ENCODE measurements at places on chromosomes 3 and 15.

- no peak for DNase-seq
Observed at GRCh38 chr3:169186596-169186995, 476.9 kb downstream of the MECOM start.

GRCh38 chr3:118412503-118412902 lies 622.1 kb downstream of the IGSF11 start:
- DNase-seq: no peak

- no peak for DNase-seq
Observed at GRCh38 chr3:12139111-12139511, 19.6 kb downstream of the TIMP4 start.

DNA sequence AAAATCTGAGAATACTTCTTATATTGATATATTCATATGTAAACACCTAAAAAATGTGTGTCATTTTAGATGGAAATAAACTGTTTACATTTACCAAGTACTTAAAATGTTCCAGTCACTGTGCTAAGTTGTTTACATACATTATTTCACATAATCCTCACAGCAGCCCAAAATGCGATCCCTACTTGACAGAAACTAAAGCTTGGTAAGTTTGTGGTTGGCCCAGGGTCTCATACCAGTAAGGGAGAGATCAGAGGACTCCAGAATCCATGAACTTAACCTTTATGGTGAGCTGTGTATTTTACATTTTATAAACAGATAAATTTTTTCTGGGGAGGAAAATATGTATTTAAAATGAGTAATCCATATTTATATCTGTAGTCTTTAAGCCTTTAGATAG lies 51.2 kb downstream of the SLC25A26 start:
- DNase-seq: no peak

- DNase-seq: no peak
Observed at GRCh38 chr3:49805367-49805782, 2.3 kb downstream of the INKA1 start.

DNA sequence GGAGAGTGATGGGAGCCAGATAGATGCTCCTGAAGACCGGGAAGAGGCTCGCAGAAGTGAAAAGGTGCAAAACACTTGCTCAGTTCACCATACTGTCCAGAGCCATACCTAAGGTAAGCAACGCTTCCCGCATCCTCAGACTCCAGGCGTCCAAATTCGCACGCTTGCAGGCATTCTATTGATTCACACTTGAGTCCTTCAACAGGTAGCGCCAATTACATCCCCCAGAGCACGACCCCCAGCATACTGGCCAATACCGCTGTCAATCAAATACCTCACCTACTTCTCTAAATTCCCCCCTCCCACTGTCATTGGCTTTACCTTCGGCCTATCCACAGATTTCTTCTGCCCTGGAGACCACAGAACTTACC lies 361 bp upstream of the STXBP5L start:
- DNase-seq: no peak

DNA sequence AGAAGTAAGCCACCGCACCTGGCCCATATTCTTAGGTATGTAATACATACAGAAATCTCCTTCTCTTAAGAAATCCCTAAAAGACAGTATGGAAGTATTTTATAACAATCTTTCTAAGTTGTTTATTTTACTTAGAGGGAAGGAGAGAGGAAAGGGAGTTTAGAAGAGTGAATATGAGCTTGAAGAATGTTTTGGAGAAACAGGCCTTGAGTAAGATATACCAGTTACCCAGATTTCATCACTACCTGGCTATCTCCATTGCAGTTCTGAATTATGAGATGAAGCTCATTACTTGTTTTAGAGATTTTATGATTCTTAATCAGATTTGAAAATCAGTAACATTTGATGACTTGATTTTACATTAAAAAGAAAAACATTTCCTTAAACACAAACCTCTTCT lies 71.9 kb downstream of the DCUN1D1 start:
- DNase-seq: no peak

DNA sequence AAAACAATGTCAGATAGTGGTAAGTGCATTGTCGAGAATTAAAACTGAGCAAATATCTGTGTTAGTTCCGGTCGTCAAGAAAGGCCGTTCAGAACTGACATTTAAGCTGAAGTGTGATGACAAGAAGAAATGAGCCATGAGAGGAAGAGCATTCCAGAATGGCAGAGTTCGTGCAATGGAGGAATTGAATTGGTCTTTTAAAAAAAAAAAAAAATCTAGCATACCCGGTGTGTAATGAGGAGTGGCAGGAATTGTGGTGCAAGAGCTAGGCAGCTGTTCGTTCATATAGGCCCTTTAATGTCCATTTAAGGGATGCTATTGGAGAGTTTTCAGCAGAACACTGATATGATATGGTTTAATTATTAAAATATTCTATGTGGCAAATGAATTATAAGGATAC lies 2.6 kb upstream of the GBE1 start:
- no peak for DNase-seq

DNA sequence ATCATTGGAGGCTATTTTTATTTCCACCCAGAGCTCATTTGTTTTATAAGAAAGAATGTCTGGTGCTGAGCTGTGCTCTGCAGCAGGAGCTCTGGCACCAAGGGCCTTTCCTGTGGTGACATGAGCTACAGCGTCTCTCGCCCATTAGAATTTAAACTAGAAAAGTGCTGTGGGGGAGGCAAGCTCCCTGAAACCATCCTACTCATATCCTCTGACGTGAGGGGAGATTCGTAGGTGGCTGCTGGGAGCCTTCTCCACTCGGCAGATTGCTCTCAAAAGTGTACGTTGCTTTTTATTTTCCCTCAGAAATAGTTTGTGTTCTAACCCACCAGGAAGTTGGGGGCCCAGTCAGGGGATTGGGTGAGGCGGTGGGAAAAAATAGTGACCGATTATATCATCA lies 76.3 kb upstream of the ARHGEF3 start:
- DNase-seq: no peak

DNA sequence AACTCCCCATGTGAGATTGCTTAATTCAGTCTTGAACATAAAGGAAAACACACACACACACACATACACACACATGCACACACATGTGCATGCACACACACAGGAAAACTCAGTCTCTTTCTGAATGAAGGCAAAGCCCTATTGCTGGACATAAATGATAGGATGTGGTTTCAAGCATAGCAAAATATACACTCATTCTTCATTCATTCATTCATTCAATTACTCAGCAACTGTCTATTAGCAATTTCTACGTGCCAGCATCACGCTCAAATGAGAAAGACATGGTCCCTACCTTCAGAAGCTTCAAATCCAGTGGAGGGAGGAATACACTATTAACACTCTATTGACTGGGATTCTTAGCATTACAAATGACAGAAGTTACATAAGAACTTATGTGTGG lies 41.8 kb upstream of the UBE2E2 start:
- no peak for DNase-seq

DNA sequence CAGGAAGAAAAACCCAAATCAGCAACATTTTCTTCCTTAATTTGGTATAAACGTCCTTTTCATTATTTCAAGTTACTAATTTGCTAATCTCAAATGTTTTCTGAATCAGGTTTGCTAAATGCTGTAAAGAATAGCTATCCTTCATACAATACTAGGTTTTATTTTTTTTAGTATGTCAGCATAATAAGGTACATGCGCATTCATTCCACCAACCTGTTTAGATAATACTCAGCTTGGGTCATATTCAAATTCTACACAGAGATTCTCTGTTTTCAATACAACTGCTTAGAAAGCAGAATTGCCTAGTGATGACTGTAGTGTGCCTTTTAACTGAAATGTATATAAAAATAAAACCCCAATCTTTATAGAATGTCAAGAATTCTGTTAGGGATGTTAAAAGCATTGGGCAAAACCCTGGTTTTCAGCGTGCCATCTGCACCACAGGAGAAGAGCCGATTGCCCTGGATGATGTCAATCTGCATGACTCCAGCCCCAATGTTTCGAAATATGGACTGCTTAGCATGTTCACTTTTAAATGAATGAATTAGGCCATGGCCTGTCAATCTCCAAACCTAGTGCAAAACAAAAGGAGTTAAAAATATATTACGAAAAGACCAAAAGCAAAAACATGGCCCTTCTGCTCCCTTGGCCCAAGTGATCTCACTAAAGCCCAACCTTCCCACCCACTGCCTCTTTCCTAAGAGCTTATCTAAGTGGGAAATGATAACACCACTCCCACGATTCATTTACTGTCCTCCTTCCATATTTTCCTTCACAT lies 107.4 kb downstream of the GLDN start:
- no peak for DNase-seq

GRCh38 chr3:12751571-12751970 lies 7.5 kb downstream of the TMEM40 start:
- DNase-seq: no peak

GRCh38 chr3:197014942-197015575 lies 14.6 kb downstream of the MELTF start:
- no peak for DNase-seq

DNA sequence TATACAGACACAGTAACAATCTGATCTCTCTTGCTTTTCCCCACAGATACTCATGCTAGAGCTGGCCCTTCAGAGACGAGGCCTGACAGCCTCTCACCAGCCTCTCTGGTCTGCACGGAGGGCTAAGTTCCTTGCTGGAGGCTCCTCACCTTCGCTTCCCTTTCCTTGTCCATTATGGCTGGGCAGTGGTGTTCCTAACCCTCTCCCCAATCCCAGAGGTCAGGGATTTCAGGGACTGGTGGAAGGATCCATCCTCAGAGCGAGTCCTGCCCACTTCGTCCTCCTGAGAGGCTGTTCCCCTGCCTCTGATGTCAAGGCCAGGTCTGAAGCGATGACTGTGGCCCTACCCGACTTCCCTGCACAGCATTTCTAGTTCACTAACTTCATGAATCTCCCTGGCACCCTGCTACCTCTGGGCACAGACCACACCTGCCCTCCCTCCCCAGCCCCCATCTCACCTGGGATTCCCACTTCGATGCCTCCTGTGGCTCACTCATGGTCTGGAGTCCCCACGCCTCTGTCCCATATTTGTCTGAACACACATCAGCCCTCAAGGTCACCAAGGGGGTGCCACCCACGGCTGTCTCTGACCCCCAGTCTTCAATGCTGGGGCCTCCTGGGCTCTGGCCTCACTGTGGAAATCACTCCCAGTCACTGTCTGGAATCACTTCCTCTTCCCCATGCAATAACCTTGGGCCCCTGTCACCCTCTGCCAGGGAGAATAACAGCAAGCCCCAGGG lies 124.9 kb upstream of the PRR20G start:
- no peak for DNase-seq

DNA sequence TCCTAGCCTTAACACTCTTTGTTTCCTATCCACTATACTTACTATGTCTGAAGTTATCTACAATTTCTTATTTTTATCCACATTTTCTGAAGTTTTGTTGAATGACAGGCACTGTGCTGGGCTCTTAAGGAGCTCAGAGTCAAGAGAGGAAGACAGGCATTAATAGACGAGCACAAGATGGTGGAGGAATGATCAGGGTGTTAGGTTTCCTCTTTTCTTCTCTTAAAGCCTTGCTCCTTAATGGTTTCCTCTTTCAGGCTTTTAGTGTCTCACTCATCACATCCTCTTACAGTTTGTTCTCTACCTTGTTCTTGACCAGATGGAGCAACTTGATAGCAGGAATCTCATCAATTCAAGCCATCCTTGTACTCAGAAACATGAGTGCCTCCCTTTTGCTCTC lies 52.9 kb upstream of the BCL6 start:
- no peak for DNase-seq

DNA sequence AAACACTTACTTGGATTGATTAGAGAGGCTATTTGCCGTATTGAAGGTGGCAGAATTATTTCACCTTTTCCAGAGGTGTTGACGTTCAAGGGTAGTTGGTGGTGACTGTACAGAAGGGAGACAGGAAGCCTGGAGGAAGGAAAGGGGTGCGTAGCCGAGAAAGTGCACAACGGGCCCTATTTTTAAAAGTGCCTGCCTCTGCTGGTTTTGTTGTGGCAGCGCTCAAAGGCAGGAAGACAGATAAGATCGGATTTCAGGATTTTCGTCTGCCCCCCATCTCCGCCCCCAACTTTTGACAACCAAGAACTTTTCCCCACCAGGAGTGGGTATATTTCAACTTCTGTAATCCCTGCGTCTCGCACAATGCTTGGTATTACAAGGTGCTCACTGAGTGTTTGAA lies 38.5 kb downstream of the SMAD3 start:
- no peak for DNase-seq

GRCh38 chr15:64311566-64311965 lies 44.4 kb downstream of the CSNK1G1 start:
- no peak for DNase-seq

DNA sequence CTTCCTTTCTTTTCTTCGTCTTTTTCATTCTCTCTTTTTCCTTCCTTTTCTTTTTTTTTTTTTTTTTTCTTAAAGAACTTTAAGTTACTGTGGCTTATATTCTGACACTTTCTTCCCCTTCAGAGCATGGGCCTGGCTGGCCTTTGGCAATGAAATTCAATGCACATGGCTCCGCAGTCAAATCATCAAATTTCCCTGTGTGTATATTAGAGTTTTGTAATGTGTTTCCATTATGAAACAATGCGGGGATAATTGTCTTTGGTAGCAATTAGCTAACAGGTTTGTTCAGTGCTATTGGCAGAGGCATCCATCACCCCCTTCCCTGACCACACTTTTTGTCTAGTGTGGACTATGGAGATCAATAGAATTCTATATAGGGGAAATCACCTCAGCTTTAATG lies 80.5 kb downstream of the CDIN1 start:
- DNase-seq: no peak

- DNase-seq: no peak
Observed at GRCh38 chr3:171749124-171749523, 61.2 kb downstream of the PLD1 start.

GRCh38 chr15:100111125-100112060 lies 230.4 kb downstream of the ADAMTS17 start:
- no peak for DNase-seq

GRCh38 chr15:62782071-62782841 lies 260.3 kb upstream of the TPM1 start:
- no peak for DNase-seq

DNA sequence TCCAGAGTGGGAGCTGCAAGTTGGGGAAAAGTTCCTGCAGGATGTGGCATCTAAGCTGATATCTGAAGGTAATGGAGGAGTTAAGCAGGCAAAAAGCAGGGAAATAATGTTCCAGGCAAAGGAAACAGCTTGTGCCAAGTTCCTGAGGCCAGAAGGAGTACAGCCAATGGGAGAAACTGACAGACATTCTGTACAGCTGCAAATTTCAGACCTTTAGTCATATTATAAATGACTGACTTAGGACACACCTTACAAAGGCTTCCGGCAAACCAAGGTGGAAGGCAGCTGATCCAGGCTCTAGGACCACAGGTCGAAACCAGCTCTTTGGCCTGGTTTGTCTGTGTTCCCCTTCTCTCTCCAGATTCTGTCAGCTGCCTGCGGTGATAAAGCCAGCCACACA lies 9.3 kb downstream of the WWTR1 start:
- no peak for DNase-seq

DNA sequence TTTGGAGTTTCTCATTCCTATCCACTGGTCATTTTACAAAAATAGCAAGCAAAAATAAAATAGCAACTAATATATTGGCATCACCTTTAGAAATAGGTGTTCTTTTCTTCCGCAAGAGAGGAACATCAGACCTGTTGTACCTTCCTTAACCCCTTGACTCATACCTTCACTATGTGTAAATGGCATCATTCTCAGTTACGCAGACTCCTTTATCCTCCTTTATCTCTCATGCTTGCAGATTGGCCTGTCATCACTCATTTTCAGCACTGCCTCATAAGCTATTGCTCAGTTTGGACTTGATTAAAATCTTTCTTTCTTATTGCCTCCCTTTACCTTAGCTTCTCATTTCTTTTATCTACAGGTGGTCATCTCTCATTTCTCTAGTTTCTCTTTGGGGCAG lies 21.4 kb downstream of the ARHGEF26 start:
- DNase-seq: no peak

GRCh38 chr3:45553469-45553974 lies 41.0 kb upstream of the LIMD1 start:
- DNase-seq: no peak

Measured in cortex of kidney (tissue), 1 donor.